Fibroblast of lung (primary cell): ENCODE measurements at places on chromosomes 7 and 10.
A peak's percentile ranks its signal among the peaks of the same experiment; 100 is the strongest.

GRCh38 chr7:38127216-38128207 is 50.5 kb upstream of the STARD3NL start:
- no peak for DNase-seq

DNA sequence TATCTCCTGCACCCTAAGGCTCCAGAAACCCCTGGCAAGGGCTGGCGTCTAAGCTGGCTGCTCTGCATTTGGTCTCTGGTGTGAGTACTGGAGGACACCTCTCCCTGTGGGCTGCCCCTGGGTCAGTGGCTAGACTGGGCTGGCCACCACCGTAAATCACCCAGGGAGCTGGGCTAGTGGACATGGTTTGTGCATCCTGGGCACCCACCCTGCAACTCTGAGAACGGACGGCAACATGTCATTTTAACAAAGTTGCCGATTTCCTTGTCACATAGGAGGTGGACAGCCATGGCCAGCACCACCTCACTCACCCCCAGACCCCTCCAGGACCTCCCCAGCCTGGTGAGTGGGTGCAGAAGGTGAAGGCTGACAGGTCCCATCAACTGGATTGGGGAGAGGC is 26.8 kb upstream of the PCBD1 start:
- no peak for DNase-seq

DNA sequence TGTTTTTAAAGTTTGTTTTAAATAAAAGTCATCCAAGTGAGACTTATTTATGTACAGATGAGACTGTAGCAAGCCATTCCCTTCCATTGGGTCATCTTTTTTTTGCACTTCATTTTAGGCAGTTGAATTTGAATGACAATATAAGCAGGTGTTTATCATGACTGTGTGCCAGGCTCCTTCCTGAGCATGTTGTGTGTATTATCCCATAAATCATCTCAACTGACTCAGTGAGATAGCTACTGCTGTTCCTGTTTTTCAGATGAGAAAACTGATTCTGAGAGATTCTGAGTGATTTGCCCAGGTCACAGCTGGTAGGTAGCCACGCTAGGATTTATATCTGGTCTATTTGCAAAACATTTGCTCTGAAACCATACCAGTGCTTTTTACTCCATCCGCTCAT is 11.7 kb downstream of the TMEM254 start:
- no peak for DNase-seq

- peak; percentile 9 for DNase-seq
Measured at GRCh38 chr10:51651063-51651462, 48.3 kb downstream of the CSTF2T start.

DNA sequence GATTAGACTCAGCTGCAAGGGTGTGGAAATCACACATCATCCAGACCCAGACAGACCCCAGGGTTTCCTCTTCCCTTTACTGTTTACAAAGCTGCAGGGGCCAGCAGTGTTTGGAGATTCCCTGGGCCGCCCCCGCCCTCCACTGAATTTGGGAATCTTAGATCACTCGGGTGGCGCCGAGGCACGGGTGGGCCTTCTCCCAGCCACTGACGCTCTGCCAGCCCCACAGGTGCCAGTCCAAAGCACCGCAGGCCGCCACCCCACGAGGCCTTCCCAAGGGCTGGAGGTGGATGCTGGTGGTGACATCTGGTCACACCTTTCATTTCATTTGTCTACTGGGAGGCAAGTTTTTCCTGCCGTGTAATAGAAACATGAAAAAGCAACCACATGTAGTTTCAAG is 439.4 kb upstream of the FOXK1 start:
- DNase-seq: no peak

DNA sequence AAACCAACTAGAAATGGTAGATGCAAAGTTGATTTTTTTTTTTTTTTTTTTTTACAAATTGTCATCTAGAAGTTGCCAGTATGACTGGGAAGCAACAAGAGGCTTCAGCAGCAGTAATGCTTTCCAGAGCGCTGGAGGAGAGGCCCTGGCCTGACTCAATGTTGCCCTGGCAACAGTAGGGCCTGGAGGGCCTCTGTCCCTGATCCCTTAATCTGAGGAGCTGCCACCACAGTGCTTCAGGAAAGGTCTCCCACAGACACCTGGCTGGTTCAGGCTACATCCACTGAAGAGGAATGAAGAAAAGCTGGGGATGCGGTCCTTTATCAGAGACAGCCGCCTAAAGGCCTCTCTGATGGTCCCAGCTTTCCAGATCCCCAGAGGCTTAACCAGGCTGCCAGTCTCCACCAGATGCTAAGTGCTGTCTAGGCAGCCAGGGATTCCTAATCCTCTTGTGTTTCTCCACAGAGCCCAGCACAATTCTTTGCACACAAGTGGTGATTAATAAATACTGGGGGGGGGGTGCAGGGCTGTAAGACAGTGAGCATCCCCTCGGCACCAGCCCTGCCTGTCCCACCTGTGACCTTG is 33.7 kb downstream of the ZNF777 start:
- no peak for DNase-seq

DNA sequence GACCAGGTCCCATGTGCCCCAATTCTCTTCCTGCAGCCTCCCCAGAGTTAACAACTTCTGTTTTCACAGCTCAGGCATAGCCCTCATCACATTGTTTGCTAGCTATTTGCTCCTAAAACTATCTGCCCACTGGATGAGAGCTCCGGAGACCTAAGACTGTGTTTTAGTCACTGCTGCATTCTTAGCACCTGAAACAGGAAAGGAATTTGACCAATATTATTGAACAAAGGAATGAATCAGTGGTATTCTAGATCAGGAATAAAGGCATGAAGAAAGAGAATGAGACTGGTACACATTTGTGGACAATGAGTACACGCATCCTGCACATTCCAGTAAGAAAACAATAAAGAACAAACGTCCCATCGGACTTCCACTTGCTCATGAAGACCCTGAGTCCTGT is 54.8 kb downstream of the PPP1R17 start:
- DNase-seq: no peak

- DNase-seq: peak; percentile 25
Measured at GRCh38 chr7:1990001-1990670, 242.6 kb downstream of the MAD1L1 start.

DNA sequence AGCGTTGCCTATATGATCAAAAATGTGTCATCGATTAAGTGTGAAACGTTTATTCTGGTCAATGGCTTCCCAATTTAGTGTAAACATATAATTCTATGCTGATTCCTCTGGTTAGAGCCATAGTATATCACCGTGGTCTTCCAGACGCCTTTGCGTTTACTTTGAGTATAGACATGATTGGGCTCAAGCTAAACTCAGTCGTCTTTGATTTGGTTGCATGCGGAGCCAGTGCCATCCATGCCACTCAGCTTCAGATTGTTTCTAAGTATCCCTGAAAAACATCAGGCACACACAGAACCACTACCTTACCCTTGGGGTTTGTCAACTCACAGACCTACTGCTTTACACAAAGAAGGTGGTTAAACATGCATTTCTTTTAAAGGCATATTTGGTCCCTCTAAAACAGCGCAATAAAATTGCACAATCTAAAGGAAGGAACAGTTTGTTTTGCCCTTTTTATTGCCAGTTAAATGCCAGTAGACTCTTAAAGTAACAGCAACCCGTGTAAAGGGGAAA is 273.6 kb upstream of the KLF6 start:
- DNase-seq: no peak

- no peak for DNase-seq
Measured at GRCh38 chr10:22711373-22711772, 3.0 kb downstream of the PIP4K2A start.
